ENCODE measurements at places on chromosomes 16 and 17.

- no peak for DNase-seq
These were observed 1.9 kb downstream of the HNF1B start for GRCh38 chr17:37742762-37743611.

DNA sequence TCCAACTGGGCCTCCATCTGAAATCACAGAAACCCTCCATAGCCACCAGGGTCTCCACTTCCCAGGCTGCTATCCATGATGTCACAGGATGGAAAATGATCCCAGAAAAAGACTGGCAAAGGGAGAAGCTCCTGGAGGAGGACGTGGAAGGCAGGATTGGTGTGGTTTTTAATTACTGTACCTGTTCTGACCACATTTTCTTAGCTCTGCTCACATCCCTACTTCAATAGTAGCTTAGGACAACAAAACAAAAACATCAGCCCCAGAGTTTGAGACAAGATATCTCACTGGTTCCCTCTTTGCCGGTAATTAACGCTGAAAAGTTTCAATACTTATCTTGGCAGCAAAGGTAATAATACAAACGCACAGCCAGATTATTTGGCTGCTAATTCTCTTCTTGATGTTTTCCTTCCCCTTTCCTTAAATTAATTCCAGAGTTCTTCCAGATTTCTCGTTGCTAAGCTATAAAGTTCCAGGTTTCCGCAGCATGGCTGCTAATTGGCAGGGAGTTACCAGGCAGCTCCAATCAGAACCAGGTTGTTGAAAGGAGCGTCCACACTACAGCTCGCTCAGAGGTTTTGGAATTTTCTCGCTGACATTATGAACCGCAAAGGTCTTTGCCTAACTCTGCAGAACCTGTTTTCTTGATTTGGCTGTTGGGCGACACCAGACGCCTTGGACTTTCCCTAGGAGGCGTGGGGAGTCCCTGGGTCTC lies 263.4 kb downstream of the MRTFB start:
- DNase-seq, result no peak

GRCh38 chr17:29383686-29384085 lies 6.5 kb upstream of the TAOK1 start:
- DNase-seq, result no peak

DNA sequence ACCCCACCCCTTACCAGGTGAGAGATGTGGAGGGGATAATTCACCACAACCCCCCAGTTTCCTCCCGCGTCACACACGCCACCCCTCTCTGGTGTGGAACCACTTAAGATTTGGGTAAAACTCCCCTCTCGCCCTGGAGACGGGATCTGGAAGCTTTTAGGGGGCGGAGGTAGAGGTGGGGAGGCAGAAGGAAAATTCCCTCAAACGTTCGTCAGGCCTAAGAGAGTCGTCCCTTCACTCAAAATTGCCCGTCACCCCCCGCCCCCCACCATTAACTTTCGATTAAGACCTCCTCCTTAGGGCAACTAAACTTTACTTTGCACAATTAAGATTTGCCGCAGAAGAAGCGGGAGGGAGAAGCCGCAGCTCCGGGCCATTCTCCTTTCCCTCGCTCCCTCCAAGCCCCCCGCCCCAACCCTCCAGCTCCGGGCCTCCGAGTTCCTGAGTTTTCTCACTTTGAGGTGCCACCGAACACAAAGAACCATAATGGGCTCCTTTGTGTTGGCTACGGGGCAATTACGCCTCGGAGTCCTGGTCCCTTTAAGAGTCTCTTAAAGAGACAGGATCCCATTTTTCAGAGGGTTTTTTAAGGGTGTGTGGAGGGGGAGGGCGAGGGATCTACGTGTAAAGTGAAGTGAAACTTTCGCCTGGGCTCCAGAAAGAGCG lies 985 bp upstream of the FZD2 start:
- no peak for DNase-seq

DNA sequence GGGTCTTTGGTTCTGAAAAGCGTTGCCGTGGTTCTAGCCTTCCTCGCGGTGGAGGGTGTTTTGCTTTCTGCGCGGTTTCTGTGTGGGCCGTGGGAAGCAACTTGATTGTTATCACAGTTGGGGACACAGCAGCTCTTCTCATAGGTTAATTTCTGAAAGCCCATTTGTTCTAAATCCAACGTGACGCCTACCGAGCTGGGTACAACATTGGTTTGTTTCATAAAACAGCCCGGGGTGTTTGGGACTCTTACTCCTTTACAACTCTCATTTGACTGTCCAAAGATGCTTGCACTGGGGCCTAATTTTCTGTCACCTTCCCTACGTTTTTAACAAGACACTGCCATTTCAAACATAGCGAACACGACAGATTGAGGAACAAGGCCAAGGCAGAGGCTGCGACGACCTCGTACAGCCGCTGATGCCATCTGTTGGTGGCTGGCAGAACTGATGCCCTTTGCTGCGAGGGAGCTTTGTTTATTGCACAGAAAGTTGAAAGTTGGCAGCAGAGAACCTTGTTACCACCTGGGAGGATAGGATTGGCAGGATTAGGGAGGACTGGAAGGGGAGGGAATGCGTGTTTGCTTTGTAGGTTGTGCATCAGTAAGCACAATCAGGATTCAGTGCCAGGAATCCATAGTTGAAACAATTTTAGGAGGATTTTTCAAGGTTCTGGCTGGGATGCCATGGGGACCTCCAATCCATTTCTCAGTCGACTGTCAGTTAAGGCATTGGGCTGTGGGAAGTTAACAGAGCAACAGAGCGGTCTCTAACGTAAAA lies 98.3 kb downstream of the PITPNC1 start:
- DNase-seq, result peak; percentile 20

DNA sequence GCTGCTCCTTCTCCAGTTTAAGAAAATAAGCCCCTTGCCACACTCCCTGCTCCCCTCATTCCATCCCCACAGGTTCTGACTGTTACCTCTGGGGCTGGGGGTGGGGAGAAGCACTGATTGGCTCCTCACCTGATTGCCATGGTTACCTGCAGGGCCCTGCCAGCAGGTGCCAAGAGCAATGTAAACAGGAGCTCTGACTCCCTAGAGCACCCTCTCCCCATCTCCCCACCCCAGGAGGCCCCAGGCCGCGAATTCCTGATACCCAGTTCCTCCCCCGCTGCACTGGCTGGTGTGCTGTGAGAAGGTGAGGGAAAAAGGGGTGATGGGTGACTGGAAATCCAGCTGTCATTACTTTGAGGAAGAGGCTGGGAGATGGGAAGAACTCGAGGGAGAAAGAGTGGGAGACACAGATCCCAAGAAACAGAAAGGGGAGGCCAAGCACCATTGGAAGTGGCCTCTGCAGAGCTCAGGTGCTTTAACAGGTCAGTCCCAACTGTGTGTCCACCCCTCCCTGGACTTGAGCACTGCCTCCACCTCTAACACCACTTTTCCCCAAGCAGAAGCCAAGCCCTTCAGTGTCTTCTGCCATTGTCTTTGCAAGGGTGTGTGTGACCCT lies 4.5 kb downstream of the PCGF2 start:
- no peak for DNase-seq
